ENCODE measurements at places on chromosomes 4 and X. TPM values are rescaled to one million over a fixed set of nuclear protein-coding genes. Genes with fewer than 3 reads are reported as not detected.
A peak's percentile ranks its signal among the peaks of the same experiment; 100 is the strongest.

DNA sequence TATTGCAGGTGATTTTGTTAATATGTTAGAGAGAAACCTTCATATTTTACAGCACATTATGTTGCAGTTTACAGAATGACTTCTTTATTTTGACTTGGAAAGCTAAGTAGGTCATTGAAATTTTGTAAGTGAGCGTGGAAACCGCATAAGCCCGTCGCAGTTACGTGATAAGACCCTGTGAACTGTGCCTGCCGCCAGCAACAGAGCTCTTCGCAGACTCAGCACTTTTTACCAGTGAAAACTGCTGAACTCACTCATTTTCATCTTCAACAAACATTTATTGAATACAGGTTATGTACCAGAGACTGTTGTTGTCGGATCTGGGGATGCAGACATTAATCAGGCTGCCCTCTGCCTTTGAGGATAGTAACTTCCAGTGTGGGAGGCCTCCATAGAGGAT, 355.7 kb downstream of the HS3ST1 start:
- H3K36me3 ChIP-seq = no peaks in the 10 kb centered on the region
- H3K27ac ChIP-seq = no peak overlapping the region
- no peak for DNase-seq
- H3K27me3 ChIP-seq = no peaks in the 10 kb centered on the region
- no peak overlapping the region for H3K4me3 ChIP-seq

DNA sequence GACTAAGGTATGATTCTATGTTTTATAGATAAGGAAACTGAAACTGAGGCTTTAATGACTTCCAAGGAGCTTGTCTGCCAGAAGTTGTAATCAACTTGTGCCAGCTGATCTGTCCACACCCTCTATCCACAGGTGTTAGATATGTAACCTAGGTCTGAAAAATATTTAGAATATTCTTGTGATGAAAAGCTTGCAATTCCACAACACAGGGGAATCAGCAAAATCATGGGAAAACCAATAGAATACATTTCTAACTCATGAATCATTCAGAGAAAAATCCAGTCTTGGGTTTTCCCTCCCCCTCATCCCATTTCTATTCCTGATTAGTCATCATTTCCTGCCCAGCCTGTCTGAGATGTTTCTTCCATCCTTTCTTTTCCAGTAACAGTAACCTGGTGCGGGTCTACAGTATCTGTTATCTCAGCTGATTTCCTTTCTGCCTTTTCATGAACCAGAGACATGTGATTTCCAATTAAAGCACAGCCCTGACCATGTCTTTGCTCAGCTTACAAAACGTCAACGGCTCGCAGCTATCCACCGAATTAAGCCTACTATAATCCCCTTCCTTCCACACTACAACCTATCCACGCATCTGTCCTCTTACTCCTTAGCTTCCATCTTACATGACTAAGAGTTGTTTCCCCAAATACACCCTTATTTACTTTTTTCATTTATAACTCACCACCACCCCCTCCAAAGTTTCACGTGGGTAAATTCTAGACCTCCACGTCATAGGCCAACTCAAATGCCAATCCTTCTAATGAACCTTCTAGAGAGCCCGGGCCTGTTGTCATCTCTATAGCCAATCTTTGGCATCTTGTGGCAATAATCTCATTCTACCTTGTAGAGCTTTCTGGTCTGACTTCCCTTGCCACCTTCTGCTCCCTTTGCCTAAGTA, 961 bp upstream of the NOCT start:
- peak overlapping the region; percentile 98 for H3K27ac ChIP-seq
- peaks cover 25% of the 10 kb centered on the region for H3K4me1 ChIP-seq
- no peak overlapping the region for H3K4me3 ChIP-seq
- no peaks in the 10 kb centered on the region for H3K36me3 ChIP-seq
- peak; percentile 55 for DNase-seq
- no peaks in the 10 kb centered on the region for H3K27me3 ChIP-seq

DNA sequence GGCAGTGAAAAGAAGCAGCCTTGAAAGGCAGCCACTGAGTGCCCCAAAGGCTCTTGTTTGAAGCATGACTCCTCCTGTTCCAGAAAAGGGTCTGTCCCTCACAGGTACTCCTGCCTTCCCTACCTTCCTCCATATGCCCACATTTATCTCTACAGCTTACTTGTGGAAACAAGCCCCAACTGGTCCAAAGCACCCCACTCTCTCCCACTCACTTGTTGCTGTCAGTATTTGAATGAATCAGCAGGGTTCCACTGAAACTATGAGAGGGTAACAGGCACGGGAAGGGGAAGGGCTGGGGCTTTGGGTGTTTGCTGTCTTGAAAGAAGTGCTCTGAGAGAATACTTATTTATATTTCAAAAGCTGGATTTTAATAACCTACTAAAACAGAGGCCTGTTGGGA, 34.9 kb downstream of the GPR143 start:
- H3K36me3 ChIP-seq = no peaks in the 10 kb centered on the region
- no peak overlapping the region for H3K4me3 ChIP-seq
- H3K4me1 ChIP-seq = no peaks in the 10 kb centered on the region
- no peaks in the 10 kb centered on the region for H3K27me3 ChIP-seq

DNA sequence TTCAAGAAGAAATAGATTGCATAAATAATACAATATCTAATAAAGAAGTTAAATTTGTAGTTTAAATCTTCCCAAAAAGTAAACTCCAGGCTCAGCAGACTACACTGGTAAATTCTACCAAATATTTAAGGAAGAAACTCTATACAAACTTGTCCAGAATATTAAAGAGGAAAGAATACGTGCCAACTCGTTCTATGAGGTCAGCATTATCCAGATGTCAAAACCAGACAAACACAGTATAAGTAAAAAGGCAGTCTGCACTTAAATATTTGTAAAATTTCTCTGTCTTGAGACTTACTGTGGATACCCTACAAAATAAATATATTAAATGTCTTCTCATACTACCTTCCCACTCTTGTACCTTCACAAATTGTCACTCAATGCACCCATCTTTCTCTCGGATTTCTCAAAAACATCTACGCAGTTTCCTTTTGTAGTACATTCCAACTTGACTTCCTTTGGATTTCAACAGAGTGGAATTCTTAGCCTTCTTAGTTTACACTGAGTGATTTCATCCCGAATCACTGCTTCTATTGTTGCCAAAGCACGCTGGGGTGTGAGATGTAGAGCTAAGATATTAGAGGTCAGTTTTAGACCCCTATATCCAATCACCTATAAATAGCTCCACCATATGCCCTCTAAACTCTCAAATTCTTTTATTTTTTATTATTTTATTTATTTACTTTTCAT, 71.6 kb upstream of the MAB21L2 start:
- no peaks in the 10 kb centered on the region for H3K27me3 ChIP-seq
- no peak overlapping the region for H3K4me3 ChIP-seq
- H3K36me3 ChIP-seq = no peaks in the 10 kb centered on the region
- H3K4me1 ChIP-seq = no peaks in the 10 kb centered on the region
- H3K27ac ChIP-seq = no peak overlapping the region
- DNase-seq = no peak

- no peak overlapping the region for H3K4me3 ChIP-seq
- H3K36me3 ChIP-seq = no peaks in the 10 kb centered on the region
- no peak for DNase-seq
- no peaks in the 10 kb centered on the region for H3K27me3 ChIP-seq
- peaks cover 4% of the 10 kb centered on the region for H3K4me1 ChIP-seq
- H3K27ac ChIP-seq = no peak overlapping the region
Measured at GRCh38 chr4:181766061-181766548, 477.1 kb upstream of the TENM3 start.

DNA sequence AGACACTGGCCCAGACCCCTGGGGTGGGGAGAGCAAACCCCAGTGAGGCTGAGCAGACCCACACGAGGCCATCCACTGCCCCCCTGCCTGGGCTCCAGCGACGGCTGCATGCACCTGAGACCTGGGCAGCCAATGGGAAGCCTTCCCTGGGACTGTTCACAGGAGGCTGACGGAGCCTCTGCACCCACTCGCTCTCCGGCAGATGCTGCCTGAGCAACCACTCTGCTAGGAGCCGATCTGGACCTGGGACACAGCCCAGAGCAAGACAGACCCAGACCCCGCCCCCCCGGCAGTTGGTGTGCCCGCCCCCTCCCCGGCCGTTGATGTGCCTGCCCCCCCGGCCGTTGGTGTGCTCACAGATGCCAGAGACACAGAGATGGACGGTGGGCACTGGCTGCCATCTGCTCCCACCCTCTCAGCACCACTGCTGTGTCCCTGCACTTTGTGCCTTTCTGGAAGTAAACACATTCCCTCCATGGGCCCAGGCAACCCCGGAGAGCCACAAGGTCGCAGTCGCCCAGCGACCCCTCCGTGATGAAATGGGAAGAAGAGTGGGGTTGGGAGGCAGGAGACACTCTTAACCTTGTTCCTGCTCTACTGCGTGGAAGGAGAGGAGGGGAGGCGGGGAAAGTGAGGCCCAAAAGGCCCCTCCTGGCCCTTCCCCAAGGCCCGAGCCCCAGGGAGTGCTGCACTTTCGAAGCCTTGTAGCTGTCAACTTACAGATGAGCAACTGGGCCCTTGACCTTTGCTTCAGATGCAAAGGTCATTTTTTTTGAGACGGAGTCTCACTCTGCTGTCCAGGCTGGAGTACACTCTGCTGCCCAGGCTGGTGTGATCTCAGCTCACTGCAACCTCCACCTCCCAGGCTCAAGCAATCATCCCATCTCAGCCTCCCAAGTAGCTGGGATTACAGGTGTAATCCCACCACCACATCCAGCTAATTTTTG, 62.0 kb downstream of the ZFYVE28 start:
- no peak overlapping the region for H3K27ac ChIP-seq
- no peaks in the 10 kb centered on the region for H3K36me3 ChIP-seq
- H3K27me3 ChIP-seq = no peaks in the 10 kb centered on the region
- H3K4me1 ChIP-seq = peaks cover 11% of the 10 kb centered on the region

GRCh38 chr4:3336382-3337356, 43.8 kb downstream of the RGS12 start:
- no peaks in the 10 kb centered on the region for H3K27me3 ChIP-seq
- H3K4me1 ChIP-seq = no peaks in the 10 kb centered on the region
- no peak overlapping the region for H3K4me3 ChIP-seq
- H3K36me3 ChIP-seq = no peaks in the 10 kb centered on the region

- H3K4me1 ChIP-seq = no peaks in the 10 kb centered on the region
- no peak overlapping the region for H3K27ac ChIP-seq
- DNase-seq = no peak
- no peaks in the 10 kb centered on the region for H3K36me3 ChIP-seq
- H3K4me3 ChIP-seq = no peak overlapping the region
Measured at GRCh38 chr4:123943976-123944375, 547.4 kb downstream of the SPRY1 start.

- no peak for DNase-seq
- no peaks in the 10 kb centered on the region for H3K36me3 ChIP-seq
- no peak overlapping the region for H3K27ac ChIP-seq
- H3K4me3 ChIP-seq = no peak overlapping the region
- H3K4me1 ChIP-seq = no peaks in the 10 kb centered on the region
Measured at GRCh38 chrX:40244980-40245379, 147.2 kb upstream of the BCOR start.

DNA sequence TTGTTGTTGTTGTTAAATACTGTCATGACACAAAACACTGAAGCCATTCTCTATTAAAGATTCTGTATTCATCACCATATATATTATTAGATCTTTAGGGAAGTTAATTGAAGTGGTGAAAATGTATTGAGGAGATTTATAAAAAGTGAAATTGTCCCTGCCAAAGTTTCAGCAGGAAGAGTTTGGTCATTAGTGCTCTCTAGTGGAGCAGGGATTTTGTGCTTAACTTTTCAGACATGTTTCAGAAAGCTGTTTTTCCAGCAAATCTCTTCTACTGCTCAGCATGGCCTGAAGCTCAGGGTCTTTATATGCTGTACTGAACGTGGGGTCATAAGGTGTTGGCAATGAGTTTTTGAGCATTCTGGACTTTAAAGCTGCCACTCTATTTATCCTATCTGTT, 36.7 kb upstream of the CXXC4 start:
- DNase-seq = no peak
- no peak overlapping the region for H3K4me3 ChIP-seq

GRCh38 chr4:189304809-189305208, 635.9 kb upstream of the FRG1 start:
- no peak for DNase-seq
- no peaks in the 10 kb centered on the region for H3K27me3 ChIP-seq
- H3K4me1 ChIP-seq = peaks cover 3% of the 10 kb centered on the region
- H3K36me3 ChIP-seq = no peaks in the 10 kb centered on the region
- no peak overlapping the region for H3K4me3 ChIP-seq

DNA sequence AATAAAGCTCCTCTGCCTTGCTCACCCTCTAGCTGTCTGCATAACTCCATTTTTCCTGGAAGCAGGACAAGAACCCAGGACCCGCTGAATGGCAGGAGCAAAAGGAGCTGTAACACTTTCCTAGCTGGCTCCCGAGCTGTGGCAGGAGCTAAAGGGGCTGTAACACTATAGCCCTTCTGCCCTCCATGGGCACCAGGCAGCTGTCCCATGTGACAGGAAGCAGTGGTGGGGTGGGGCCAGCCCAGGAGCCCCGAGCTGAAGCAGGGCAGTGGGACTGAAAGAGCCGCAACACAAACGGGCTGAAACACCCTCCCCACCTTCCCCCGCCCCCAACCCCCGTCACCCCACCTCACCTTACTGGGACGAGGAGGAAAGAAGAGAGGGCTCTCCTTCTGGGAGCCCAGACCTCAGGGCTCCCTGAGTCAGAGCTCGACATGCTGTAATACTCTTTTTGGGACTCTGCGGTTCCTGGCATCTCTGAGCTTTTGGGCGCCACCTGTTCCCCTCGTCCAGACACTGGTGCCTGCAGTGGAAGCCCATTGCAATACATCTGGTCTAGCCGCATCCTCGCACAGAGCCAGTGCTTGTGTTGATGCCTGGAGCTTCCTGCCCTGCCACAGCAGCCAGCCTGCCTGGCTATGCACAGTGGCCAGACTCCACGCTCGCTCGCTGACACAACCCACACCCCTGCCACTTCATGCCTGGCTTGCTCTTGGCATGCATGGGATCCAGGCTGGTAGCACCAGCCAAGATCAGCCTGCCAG, 39.4 kb downstream of the PPM1K start:
- H3K27me3 ChIP-seq = no peaks in the 10 kb centered on the region
- DNase-seq = no peak
- no peaks in the 10 kb centered on the region for H3K4me1 ChIP-seq
- H3K27ac ChIP-seq = no peak overlapping the region

Gene NCAPG
- 16.1 TPM for total RNA-seq

Gene RNF175
- total RNA-seq = not detected

Data from adrenal gland (tissue), 19 donors.